ENCODE measurements at places on chromosomes 11 and 22.

- no peak for DNase-seq
Measured at GRCh38 chr11:122258446-122259194, 142.6 kb upstream of the BLID start.

GRCh38 chr11:74179234-74180052, 8.4 kb downstream of the PPME1 start:
- DNase-seq: no peak

GRCh38 chr11:120129570-120129969, 8.3 kb downstream of the TRIM29 start:
- DNase-seq: no peak

DNA sequence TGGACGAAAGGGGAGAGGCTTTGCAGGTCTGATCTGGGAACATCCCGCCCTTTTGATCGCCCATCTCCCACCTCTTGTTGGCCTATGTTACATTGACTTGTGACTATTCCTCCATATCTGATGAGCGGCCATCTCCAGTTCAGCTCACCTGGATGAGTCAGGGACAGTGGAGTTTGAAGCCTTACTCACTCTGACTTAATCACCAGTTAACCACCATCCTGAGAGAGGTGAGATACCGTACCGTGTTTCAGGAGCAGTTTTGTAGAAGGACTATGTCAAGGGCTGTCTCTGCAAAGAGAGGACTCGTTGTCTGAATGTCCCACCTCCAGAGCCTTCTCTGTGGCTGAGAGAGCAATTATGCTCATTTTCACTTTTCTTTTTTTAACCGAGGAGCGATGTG, 771.7 kb downstream of the NTM start:
- DNase-seq: no peak

GRCh38 chr22:49323751-49324415, 503.8 kb downstream of the BRD1 start:
- no peak for DNase-seq

DNA sequence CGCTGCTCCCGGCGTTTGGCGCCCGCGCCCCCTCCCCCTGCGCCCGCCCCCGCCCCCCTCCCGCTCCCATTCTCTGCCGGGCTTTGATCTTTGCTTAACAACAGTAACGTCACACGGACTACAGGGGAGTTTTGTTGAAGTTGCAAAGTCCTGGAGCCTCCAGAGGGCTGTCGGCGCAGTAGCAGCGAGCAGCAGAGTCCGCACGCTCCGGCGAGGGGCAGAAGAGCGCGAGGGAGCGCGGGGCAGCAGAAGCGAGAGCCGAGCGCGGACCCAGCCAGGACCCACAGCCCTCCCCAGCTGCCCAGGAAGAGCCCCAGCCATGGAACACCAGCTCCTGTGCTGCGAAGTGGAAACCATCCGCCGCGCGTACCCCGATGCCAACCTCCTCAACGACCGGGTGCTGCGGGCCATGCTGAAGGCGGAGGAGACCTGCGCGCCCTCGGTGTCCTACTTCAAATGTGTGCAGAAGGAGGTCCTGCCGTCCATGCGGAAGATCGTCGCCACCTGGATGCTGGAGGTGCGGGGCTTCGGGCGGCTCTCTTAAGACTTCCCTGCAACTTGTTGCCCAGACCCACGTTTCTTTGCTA, at the start of gene CCND1:
Gene CCND1, plus strand, starts transcription at position 162 of the 587 bp plus-strand sequence. Its CDS starts 158 bp downstream, at position 320.
- peak; percentile 89 for DNase-seq

DNA sequence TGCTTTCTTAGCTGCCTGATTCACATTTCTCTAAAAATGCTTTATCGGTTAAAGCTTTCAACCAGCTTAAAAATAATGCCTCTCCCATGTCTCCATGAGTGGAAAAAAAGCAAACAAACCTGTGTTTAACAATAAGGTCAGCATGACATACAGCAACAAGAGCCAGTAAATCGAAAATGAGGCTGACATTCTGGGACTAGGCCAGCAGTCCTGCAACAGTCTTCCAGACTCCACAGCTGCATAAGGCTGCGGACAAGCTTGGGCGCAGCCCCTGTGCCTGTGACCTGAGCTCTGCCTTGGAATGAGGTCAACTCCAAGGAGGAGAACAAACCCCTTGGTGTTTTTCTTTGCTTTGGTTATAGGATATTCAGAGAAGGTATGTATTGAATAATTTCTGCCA, 95.5 kb downstream of the PGR start:
- DNase-seq: peak; percentile 21
